ENCODE measurements at places on chromosomes 12 and 14.

DNA sequence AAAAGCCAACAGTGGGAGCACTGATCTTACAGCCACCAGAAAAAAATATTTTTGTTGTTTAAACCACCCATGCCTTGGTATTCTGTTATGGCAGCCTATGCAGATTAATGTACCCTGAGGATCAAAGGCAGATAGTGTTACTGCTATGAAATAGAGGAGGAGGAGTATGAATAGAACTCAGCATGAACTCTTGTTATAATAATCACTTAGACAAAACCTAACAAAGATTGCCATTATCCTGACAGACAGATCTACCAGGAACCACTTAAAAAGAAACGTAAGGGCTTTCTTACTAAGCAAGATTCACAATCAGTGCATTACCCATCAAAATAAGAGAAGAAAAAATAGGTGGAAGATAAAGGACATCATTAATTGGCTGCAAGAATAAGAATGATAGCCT is 558.3 kb downstream of the GALC start:
- DNase-seq: no peak

DNA sequence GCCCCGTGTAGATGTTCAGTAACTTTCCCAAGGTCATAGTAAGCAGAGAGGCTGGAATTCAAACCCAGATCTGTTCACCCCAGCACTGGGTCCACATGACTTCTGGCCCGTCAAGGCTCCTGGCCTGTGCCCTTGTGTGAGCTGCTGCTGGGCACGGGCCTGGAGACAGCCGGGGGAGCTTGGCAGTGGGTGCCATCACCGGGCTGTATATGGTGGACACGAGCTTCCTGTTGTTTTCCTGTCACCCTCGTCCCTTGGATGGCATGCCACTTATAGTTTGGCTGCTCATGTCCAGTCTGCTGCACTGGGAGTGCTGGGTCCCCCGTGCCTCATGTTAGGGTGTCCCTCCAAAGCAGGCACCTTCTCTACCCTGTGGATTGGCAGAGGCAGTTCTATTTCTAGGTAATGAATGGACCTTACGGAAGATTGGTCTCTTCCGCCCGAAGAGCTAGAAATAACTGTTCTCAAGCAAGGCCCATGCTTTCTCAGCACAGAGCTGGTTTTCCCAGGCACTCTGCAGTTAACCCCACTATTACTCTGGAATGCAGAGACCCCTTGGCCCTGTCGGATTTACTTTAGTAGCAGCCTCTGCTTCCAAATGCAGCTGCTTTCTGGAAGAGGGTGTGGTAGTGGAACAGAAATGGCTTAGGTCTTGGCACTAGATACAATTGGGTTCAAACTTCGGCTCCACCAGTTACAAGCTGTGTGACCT is 44.3 kb downstream of the ELK3 start:
- no peak for DNase-seq

- DNase-seq: no peak
Observed at GRCh38 chr14:105536051-105536450, 9.7 kb downstream of the TMEM121 start.

DNA sequence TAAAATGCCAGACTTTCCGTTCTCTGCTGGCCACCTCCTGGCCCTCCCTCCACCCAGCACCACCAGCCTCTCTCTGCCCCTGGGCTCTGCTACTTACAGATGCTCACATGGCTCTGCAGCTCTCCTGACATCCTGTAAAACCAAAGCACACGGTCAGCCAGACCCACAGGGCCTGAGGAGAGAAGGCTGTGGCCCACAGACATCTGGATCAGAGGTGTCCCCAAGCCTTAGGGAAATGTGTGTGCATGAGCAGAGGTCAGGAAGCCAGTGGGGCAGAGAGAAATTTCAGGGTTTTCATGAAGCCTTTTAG is 11.5 kb downstream of the KRT77 start:
- DNase-seq: no peak

DNA sequence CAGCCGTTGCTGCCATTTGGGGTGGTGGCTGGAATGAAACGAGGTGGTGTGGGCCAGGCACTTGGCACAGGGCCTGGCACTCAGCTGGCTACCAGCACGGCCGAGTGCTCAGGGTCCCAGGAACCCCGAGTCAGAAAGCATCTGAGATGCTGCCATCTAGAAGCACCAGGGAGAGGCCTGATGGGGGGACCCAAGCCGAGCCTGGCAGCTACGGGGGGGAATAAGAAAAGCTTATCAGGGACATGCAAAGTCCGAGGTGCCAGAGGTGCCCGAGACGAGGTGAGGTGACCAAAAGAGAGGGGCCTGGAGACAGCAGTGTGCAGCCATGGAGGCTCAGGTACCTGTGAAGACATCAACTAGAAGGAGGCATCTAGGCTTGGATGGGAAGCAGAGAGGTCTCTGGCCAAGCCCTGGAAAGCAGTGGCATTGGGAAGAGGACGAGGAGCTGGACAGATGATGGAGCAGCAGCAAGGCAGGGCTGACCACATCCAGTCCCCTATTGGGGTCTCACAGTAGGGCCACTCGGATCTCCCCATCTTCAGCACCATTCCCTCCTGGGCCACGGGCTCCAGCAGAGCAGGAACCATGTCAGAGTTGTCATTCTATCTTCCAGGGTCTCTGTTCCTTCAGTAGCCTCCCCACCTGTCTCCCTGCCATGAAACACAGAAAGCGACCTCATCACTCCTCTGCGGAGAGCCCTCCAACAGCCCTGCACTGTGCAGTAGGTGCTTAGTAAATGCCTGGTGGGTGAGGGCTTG is 59.3 kb upstream of the DIO3 start:
- no peak for DNase-seq

DNA sequence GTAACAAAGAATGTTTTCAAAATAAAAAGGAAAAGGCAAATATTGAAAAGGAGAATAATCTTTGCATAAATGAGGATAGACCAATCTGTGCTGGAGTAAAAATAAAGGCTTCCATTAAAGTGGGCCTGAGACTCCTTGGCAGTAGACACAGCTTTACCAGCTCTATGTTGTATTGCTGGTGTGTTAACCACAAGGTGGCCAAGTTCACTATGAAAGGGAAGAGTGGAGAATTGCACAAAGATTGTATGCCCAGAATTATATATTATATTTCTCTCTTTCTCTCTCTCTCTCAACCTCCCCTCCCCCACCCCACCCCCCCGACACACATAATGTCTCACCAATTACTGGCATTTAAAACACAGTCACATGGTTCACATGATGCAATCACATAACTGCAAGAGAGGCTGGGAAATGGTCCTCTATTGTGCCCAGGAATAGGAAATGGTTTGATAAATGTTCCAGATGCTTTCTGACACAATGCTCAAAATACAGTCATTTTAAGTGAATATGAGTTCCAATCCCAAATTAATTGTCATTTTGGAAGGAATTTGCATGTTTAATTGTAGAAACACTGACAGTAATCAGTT is 222.6 kb upstream of the SYT1 start:
- no peak for DNase-seq

DNA sequence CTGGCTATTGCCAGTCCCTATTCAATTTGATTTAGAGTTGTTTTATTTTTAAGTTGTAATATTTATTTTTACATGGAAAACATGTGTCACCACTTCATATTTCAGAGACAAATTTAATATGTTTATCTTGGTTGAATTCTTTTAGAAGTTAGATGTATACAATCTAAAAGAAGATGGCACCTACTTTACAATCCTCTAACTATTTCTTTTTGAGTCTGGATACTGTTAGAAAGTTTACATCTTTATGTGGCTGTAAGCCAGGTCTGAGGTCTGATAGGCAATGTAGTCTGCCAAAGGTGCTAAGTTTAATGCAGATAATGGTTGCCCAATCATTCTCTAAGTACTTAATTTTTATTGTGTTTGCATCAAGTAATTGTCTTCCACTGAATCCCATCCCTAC is 7.2 kb upstream of the LMO3 start:
- no peak for DNase-seq

DNA sequence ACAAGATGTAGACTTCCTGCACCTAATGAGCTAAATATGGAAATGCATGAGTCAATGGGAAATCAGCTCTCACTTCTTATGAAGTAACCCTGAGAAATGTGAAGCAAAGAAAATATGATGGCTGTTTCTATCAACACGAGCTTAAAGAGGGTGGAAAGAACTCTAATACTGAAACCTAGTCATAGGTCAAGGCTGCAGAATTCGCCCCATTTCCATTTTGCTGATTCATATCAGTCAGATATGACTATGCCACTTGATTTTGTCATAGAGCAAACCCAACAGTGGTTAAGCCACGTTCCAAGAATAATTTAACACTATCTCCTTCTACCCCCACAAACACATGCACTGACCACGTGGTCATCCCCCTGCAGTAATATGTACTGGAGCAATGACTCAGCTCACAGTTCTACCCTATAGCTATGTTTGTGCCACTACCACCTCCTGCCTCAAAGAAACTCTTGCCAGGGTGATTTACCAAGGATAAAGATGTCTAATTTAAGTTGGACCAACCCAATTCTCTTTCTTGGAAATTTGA is 157.5 kb downstream of the TMTC3 start:
- no peak for DNase-seq

DNA sequence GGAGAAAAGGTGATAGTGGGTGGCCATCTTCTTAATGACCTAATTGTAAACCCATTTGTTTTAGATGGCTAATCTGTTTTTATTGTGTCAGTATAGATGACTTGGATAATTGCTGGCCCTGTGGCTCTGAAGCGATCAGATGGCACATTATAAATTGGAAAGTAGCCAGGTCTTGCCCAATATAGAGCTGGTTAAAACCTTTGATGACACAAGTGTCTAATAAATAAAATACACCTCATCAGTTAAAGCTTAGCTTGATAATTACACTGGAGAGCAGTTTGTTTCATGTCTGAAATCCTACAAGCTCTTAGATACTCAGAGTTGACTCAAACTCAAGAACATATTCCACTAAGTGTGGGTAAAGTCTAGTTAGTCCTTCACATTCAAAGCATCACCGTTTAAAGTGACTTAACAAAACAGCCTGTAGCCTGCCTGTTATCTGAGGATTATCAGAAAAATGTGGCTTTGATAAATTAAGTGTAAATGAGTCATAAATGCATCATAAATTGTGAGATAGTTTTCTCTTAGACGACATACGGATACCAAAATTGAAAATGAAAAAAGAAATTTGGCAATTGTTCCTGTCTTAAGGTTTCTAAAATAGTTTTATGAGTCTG is 280.9 kb downstream of the LRIG3 start:
- no peak for DNase-seq

- DNase-seq: no peak
Observed at GRCh38 chr14:102811254-102811963, 34.2 kb downstream of the TRAF3 start.

DNA sequence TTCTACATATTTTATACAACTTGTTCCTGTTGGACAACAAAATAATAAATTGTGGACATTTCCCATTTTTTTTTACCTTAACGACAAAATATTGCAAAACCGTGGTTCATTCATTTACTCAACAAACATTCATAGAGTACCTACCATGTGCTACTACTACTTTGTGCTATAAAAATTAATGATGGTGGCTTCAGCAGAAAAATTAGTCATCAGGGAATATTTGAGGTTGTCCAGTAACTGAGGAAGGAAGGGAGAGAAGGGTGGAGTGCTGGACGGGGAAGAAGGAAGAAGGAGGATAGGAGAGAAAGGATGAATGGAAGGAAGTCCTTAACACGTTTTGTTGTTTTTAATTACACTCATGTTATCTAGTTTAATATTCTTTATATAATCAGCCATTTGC is 53.7 kb downstream of the PPFIBP1 start:
- DNase-seq: no peak

DNA sequence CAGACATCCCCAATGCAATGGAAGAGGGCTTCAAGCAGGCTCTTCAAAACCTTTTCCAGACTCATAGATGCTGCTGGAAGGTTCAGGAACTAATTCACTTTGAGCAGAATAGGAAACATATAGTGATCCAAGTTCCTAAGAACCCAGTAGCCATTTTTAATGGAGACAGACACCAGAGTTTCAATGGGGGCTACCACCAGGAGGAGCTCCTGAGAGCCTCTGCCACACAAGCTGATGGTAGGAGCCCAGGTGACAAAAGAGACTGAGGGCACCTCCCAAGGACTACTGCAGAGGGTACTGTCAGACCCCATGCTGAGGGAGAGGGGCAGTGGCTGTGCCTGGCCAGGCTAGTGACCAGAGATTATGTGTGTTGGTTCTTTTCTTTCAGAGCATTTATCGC is 45.9 kb downstream of the IFNG start:
- DNase-seq: no peak

GRCh38 chr12:82430541-82431145 is 72.3 kb downstream of the METTL25 start:
- no peak for DNase-seq

DNA sequence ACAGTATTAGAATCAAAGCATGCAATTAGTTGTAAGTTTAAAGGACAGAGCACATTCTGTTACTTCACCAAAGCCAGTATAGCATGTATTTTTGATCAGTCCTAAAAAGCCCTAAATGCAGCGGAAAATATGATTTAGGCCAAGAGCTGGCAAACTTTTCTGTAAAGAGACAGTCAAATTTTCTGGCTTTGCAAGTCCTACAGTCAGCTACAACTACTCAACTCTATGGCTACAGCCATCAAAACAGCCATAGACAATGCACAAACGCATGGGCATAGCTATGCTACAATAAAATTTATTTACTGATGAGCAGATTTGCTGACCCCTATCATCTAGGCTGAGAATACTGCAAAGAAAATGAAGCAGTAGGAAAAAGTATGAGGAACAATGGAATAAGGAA is 52.9 kb downstream of the ATXN2 start:
- DNase-seq: no peak

GRCh38 chr12:16602412-16602811 is 3.5 kb downstream of the LMO3 start:
- DNase-seq: no peak

- DNase-seq: no peak
Observed at GRCh38 chr14:70988452-70988851, 81.2 kb downstream of the PCNX1 start.

DNA sequence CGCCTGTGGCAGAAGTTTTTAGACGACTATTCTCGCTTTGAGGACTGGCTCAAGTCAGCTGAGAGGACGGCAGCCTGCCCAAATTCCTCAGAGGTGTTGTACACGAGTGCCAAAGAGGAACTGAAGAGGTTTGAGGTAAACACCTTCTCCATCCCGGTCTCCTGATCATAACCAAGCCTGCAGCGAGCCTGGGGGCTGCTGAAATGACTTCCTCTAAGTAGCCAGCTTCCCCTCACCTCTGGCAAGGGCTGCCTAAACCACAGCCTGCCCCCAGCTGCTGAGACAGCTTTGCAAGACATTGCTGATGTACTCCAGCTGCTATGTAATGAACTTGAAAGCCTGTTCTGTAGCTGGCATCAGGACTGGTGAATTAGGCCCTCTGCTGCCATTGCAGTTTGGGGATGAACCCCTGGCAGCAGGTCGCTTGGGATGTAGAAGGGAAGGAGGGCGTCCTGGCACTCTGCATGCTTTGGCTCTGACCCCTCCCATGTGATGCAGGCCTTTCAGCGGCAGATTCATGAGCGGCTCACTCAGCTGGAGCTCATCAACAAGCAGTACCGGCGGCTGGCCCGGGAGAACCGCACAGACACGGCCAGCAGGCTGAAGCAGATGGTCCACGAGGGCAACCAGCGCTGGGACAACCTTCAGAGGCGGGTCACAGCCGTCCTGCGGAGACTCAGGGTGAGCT is 84.6 kb downstream of the ESR2 start:
- no peak for DNase-seq

- no peak for DNase-seq
Observed at GRCh38 chr12:56749853-56750252, 2.3 kb downstream of the PRIM1 start.

GRCh38 chr14:68307790-68308168 is 485.1 kb downstream of the ZFP36L1 start:
- no peak for DNase-seq

- DNase-seq: no peak
Observed at GRCh38 chr14:105075379-105076295, 10.4 kb upstream of the GPR132 start.
